ENCODE measurements at places on chromosomes 4 and X.
A peak's percentile ranks its signal among the peaks of the same experiment; 100 is the strongest.

- no peak for DNase-seq
Measured at GRCh38 chr4:30904588-30904987, 184.4 kb downstream of the PCDH7 start.

- no peak for DNase-seq
Measured at GRCh38 chrX:24169211-24169610, 19.7 kb downstream of the ZFX start.

DNA sequence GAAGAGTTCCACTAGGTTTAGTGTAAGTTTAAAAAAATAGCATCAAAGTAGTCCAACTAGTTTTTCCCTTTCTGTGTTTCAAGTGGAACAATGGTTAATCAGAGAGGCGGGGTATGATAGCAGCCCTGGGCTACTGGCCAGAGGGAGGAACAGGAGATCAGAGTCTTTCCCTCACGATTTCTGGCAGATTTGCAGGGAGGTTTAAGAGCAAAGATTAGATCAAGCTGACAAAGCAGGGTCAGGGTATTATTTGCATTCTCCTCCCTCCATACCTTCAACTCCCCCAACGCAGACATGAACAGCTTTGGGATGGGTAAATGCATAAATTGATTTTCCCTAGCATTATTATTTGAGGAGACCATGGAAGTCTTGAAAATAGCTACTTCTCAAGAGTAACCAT is 277.6 kb upstream of the DIAPH2 start:
- DNase-seq = no peak

DNA sequence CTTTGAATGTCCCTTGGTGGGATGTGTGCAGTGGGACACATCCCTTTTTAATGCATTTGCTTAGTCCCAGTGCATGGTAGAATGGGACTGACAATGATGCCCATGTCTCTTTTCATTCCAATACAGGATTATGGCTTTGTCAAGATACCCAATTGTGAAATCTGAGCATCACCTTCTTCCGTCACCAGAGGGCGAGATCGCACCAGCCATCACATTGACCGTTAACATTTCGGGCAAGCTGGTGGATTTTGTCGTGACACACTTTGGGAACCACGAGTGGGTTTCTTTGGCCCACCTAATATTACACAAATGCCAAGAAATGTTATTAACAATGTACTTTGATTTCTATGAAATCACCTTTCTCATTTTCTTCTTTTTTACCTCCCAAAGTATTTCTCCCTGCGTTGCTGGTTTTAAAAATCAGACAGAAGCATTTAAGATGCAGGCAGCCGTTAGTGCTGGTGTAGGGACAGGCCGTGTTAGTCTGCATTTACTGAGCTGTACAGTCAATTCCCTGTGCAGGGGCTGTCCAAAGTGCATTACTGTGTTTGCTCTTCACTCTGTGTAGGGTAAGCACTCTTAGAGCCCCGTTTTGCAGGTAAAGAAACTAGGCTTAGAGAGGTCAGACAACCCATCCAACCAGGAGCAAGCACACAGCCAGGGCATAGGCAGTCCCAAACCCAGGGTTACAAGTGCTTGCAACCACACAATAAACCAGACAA is 46.5 kb downstream of the CWH43 start:
- no peak for DNase-seq

DNA sequence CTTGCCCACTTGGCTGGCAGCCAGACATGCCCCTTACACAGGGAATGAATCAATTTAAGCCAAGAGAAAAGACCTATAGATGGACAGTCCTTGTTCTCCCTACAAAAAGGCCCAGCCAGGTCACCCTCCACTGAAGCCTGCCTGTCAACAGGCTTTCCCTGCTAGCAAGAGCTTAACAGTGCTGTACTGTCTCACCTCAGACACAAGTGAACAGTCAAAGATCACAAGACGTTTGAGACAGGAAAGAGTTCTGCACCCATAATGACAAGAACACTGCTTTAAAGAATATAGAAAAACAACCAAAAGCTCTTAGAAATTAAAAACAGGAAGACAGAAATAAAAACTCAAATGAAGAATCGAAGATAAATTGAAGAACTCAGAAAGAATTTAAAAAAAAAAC is 4.6 kb downstream of the RNF175 start:
- no peak for DNase-seq

DNA sequence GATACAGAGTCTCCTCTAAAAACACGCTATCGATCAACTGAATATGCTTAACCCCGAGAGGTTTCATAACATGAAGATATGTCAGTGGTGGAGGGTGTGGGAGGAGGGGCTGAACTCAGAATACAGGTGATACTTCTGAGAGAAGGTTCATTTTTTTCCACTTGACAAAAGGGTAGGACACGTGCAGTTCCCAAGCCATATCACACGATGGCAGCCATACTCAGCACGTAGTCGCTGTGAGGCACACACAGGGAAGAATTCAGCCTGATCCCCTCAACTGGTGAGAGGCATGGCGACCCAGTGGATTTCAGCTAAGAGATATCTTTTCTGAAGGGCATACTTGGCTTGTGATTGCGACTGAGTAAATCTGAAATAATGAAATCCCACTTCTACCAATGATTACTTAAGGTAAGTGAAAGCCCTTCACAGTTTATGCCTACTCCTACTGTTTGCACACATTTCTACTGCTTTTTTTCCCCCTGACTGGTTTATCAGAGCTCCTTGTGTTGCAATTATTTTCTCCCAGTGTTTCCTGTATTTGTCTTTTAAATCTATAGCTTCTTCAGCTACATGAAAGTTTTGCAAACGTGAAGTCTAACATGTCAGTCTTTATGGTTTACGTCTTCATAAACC is 133.1 kb downstream of the CORIN start:
- DNase-seq = peak; percentile 4

GRCh38 chrX:13473442-13474163 is 95.8 kb upstream of the EGFL6 start:
- DNase-seq = no peak

DNA sequence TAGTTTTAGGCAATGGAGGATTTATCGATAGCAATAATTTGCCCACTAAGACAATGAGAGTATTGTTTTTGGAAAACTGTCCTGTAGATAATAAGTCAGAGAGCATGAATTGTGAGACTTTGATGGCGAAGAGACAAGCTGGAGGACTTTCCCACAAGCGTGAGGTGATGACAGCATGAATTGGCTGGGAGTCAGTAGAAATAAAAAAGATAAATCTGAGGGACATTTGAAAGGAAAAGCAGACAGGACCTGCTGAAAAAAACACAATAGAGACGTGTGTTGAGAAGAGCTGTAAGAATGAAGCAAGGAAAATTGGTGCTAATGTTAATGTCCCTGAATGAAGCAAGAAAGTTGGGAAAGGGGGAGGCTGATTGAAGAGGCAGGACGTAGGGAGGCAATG is 233.5 kb downstream of the DCTD start:
- no peak for DNase-seq

DNA sequence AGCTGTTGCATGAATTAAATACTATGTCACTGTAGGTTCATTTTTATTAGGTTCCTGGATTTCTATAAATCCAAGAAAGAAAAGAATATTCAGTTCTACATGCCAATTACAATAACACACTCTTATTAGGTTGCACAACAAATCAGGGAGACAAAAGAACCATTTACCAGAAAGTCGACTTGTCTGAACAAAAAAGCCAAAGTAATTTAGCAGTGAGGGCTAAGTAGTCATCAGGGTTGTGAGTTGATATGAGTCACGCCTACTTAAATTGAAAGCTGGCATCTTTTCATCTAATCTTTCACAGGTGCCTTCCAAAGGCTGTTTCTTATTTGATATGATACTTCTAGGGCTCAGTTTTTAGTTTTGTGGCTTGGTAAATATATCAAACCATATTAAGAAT is 25.4 kb upstream of the GNRHR start:
- DNase-seq = no peak

- no peak for DNase-seq
Measured at GRCh38 chrX:1533058-1533457, 3.9 kb downstream of the P2RY8 start.

DNA sequence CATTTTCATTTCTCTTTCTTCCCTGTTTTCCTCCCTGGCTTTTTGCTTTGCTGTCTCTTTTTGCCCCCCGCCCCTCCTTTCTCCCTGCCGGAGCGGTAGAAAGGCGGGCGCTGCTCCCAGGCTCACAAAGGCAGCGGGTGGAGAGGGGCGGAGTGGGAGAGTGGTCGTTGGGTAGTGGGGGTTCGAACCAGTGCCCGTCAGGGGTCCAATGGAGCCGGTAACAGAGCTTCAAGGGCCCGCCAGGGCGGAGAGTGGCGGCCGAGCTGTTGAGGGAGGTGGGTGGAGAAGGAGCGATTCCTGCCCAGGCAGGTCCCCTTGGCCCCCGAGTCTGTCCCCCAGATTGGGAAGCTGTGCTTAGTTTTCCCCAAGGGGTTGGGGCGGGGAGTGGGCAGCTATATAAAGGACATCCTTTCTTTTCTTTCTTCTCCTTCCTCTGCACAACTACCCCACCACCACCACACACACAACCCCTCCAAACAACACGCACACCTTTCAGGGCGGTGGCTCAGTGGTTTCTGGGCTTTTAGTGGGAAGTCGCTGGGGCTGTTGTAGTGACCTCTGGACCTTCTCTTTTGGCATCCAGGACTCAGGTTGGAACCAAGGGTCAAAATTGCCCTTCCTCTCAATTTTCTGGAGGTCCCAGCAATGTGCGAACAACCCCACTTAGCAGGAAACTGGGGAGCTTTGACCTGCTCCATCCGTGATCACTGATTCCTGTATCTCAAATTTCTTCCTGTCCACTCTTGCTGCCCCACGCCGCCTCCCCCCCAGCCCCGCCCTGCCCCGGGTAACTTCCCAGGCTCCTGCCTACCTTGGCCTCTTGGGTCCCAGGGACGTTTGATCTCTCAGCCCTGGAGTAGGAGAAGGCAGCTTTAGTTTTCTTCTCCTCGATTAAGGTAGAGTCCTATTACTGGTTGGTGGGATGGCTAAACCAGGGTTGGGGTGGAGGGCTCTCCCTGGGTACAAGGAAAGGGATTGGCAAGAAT is 1.9 kb downstream of the EFNB1 start:
- no peak for DNase-seq

DNA sequence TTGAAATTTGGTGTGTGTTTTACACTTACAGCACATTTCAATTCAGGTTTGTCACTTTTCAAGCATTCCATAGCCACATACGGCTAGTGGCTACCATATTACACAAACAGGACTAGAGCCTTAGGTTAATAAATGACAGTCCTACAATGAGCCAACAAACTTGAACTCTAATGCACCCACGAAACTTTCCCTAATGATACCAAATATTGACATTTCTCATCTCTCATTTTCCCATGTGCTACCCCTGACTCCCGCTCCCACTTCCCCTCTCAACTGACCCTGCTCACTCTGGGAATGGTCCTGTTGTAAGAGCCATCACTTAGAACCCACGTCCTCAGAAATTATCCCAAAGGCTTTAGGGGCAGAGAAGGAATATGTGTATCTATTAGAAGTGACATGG is 4.9 kb upstream of the TLR10 start:
- DNase-seq = no peak

DNA sequence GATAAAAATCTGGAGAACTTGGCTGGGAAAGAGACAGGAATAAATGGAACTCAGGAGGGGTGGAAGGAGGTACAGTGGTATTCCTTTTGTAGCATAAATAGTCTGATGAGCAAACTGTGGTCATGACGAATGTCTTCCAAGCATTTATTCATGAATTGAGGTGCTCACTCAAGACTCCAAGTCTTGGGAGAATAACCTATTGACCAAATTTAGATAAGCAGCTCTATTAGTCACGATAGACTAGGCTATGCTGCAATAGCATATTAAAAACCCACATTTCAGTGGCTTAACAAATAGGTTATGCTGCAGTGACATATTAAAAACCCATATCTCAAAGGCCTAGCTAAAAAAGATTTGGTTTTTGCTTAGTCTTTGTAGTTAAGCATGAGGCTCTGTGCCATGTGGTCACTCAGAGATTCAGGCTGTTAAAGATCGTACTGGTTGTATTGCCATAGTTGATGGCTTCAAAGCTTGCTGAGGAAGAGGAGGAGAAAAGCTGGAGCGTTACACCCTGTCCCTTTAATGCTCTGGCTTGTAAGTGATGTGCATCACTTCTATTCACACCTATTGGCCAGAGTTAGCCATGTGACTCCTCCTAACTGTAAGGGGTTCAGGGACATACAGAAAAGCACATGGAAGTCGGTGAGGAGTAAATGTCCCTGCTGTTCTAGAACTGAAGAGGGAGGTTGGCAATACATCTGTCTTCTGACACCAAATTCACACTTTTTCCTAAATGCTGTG is 24.5 kb upstream of the CCDC149 start:
- DNase-seq = no peak

DNA sequence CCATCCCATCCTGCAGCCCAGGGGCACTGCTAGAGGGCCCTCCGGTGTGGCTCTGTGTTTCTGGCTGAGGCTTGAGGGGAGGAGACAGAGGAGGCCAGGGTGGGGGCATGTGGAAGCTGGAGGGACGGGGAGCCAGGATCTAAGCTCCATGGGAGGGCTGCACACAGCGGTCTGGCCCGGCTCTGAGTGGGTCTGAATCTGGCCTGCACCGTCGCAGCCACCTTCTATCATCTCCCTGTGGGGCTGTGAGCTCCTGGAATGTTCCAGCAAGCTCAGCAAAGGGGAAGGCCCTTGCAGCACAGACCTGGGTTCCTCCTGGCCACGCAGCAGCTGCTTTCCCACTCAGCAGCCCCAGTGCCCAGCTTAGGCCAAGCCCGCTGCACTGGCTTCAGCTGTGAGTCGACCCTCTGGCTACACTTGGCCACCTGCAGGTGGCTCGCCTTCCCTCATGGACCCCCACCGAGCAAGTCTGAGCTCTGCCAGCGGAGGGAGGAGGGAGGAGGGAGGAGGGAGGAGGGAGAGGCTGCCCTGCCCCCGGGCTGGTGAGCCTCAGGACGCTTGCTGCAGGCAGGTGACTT is 5.3 kb downstream of the NKX1-1 start:
- DNase-seq = no peak

DNA sequence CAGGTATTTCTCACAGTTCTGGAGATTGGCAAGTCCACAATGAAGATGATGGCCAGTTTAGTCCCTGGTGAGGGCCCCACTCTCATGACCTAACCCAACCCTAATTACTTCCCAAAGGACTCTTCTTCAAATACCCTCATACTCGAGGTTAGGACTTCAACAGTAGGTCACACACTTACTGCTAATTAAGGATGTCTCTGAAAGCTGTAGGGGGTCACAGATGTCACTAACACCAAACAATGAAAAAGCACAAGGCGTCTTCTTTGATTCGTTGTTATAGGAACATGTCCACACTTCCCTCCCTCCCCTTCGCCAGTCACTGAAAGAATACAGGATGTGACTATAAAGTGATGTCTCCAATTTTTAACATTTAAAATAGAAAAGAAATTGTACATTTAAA is 309.7 kb downstream of the PACRGL start:
- no peak for DNase-seq

DNA sequence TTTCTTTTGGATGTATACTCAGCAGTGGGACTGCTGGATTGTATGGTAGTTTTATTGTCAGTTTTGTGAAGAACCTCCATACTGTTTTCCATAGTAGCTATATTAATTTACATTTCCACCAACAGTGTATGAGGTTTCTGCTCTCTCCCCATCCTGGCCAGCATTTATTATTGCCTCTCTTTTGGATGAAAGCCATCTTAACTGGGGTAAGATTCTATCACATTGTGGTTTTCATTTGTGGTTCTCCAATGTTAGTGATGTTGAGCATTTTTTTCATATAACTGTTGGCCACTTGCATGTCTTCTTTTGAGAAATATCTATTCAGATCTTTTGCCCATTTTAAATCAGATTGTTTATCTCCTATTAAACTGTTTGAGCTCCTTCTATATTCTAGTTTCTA is 27.6 kb downstream of the QRFPR start:
- DNase-seq = no peak
